H54 (cell line): ENCODE measurements at places on chromosomes 1 and 21.

GRCh38 chr1:1462318-1462966 lies 9.1 kb upstream of the ATAD3B start:
- no peak for DNase-seq

DNA sequence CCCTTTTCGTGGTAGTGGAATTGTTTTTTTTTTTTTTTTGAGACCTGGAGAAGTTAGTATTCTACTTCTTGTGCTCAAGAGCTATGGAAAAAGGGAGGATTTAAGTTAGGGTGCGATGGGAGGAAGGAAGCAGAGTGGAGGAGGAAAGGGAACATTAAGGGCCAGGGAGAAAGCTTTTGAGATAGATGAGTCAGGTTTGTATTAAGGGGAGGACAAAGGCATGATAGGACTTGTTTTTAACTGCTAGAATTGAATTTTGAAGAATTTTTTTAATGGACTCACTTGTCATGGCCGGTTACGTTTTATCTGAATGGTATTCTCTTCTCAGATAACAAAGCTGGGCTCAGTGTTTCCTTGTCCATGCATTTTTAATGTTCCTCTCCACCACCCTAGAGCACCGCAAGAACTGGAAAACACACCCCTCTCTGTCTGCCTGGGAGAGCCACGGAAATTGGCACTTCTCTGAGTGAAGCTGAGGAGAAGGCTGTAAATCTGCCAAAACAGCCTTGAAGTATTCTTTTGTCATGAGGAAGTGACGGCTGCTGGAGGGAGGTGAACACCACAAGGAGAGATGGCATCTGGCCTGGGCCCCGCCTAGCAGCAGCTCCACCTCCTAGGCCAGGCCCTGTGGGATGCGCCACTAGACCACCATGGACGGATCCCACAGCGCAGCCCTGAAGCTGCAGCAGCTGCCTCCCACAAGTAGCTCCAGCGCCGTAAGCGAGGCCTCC lies 3.5 kb downstream of the NIPAL3 start:
- DNase-seq: no peak

GRCh38 chr1:243628476-243628907 lies 221.6 kb downstream of the AKT3 start:
- no peak for DNase-seq

DNA sequence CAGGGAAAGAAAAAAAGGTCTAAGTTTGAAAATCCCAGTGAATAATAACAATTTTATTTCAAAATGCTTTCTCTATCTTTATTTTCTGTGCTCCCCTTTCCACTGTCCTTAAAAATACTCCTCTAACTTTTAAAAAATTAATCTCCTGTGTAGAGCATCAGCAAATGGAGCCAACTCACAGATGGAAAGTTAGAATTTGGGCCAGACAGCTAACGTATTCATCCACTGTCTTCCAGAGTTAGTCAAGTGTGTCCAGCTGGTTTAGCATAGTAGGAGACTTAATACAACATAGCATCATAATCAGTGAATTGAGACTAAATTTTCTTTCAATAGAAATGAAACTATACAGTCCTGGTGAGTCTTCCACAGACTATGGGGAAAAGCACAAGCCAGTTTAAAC lies 419.0 kb upstream of the LRRC7 start:
- no peak for DNase-seq
